NCI-H2227 treated with DMSO at 0.1 percent for 48 hours (cell line): ENCODE measurements at places on chromosomes 7 and 10.

- no peak for DNase-seq
These were observed 19.8 kb downstream of the CREB5 start for GRCh38 chr7:28432105-28432504.

- DNase-seq = no peak
These were observed 45.5 kb upstream of the RHOBTB1 start for GRCh38 chr10:60989400-60989876.

GRCh38 chr10:19775296-19775695 is 40.9 kb upstream of the PLXDC2 start:
- no peak for DNase-seq

DNA sequence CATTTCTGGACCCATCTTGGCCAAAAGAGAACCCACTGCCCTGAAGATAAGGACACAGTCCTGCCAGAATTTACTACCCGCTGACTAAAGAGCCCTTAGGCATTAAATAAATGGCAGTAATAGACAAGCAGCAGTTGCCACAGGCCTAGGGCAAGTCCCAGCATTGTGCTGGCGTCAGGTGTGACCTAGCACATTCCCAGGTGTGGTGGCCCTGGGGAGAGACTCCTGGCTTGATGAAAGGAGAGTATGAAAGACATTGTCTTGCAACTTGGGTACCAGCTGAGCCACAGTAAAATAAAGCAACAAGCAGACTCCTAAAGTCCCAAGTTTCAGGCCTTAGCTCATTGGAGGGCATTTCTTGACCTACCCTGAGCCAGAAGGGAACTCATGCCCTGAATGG is 715.7 kb upstream of the SORCS1 start:
- DNase-seq = no peak

- DNase-seq = peak; percentile 9
These were observed 973 bp downstream of the CAMK1D start for GRCh38 chr10:12350167-12350872.

DNA sequence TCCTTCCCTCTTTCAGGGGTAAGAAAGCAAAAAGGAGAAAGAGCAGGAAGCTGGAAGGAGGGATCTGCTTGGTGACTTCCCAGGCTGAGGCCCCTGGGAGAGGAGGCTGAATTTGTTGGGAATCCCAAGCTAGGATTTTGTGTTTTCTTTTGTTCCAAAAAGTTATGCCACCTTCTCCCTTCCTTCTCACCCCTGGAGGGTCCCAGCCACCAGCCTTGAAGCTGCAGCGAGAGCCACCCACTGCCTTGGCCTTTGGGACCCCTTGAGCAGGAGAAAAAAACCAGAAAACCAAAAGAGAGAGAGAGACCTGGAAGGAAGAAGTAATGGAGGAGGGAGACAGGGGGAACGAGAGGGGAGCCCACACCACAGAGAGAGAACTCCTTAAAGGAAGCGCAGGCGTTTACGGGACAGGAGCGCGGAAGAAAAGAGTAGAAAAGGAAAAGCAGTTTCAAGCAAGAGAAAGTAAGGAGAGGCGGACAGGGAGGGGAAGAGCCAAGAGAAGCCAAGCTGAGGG is 7.2 kb downstream of the VAX1 start:
- no peak for DNase-seq

DNA sequence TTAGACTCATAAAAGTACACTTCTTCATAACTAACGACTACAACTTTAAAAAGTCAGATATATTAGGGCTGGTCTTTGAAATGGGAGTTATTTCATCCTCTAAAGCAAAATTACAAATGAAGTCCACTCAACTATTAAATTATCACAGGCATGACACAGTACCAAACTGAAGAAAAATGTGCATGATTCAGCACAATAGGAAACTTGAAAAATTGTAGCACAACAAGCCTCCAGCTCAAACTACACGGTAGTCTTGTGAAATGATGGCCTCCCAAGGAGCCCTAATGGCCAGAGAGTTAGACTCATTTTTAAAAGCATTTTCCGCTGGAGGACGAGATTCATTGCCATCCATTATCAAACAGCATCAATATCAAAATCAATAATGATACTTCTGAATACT is 76.4 kb downstream of the MAGI2 start:
- DNase-seq = no peak

DNA sequence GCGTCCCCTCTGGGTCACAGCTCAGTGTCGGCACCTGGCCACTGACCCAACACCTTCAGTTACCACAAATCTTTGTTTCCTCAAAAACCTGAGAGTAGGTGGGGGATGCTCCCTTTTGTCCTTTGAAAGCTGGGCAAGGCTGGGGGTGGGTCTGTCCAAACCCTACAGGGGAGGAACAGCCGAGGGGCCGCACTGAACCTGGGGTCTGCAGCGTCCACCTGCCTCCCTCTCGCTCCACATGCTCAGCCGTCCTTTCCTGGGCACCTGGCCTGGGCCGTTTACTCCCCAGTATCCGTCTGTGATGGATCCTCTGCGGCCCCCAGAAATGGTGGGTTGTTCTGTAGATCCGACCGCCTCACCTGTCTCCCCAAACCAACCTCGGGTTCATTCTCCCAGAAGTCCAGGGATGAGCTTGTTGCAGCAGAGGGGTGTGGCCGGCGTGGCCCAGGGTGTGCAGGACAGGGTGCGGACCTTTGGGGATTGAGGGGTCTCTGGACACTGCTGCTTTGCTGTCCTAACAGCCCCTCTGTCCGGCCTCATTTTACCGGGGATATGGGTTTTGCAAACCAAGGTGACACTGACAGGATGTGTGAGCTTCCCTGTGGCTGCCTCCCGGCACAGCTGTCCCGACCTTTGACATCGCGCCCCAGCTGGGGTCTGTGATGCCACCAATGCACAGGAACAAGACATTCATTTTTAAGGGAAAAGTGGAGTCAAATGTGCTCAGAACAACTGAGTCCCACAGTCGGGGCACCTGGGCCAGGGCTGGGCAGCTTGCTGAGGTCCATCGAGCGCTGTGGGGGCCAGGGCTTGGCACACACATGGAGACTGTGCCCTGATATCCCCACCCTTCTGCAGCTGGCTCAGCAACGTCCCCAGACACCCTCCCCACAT is 115.9 kb downstream of the VIPR2 start:
- DNase-seq = no peak

- no peak for DNase-seq
These were observed 63.3 kb downstream of the ELFN1 start for GRCh38 chr7:1733206-1733907.

DNA sequence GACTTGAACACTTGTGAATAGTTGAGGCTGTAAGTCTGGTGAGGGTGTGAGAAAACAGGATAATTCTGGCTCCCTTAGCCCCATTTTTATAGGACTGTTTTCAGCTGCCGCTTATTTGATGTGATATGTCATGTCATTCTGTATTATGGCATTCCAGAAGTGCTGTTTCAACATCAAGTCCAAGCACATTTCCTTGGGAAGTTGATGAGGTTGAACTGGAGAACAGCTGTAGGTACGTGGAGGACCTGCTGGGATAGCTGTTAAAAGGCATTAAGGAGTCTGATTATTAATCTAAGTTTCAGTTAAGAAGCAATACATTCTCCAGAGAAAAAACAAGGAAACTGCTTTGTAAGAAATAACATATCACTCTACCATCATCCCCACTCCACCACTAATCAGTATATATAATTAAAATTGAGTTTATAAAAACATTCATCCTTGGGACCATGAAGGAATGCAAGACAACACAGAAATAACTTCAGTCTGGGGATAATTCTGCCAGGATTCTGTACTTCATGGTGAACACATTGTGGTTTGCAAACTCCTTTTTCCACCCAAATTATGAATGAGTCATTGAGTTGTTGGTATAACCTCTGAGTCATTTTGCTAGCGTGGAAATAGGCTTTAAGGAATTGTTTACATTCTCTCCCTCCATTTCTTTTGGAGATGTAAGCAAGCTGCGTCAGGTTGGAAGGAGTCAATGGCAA is 39.9 kb upstream of the TMEM229A start:
- no peak for DNase-seq

DNA sequence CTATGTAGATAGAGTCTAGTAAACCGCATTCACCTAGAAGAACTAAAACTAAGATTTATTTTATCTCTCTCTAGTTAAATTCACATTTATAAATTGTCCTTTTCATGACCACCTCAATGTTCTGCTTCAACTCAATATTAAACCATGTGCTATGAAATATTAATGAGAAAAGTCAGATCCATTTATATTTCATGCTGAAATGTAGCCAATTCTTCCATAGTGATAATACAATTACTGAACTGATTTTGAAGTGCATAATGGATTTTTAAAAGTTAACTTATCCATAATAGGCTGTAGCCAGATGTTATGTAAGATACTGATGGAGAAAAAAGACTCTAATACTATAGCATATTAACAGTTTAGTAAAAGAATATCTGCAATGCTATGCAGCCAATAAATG is 479.7 kb upstream of the PCDH15 start:
- DNase-seq = no peak

DNA sequence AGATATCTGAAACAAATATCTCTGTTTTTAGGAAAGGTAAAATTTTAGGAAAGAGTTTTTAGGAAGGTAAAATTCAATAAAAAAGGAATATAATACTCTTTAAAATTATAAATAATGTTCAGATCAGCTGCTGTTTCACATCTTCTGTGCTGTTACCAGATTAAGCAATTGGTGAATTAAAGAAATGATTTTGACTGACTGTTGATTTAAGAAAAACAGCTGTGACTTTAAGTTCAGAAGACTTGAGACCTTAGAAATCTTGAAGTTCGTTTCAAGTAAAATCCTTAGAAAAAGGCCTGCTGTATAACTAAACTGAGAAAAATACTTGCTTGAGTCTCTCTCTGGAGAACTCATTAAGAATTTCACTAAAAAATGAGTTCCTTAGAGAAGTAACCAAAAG is 250.6 kb downstream of the DOCK4 start:
- no peak for DNase-seq

DNA sequence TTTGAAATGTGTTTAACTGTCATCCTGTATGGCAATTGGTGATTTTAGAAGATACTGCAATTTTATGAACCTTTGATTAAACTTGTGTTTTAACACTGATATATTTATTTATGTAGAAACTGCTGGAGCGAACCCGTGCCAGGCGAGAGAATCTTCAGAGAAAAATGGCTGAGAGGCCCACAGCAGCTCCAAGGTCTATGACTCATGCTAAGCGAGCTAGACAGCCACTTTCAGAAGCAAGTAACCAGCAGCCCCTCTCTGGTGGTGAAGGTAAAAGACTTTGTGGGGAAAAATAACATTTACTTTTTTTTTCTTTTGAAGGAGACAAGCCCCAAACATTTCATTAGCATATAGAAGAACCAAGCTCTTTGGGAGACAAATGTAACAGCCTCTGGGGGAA is 6.5 kb downstream of the ANLN start:
- DNase-seq = no peak

- no peak for DNase-seq
These were observed 38.8 kb downstream of the TMEM270 start for GRCh38 chr7:73899731-73900142.

GRCh38 chr7:45921699-45922519 is 837 bp upstream of the IGFBP3 start:
- no peak for DNase-seq

- DNase-seq = no peak
These were observed 111.3 kb upstream of the ASAH2 start for GRCh38 chr10:50362547-50363125.

- no peak for DNase-seq
These were observed 11.9 kb downstream of the TMEM120A start for GRCh38 chr7:75982306-75983064.

DNA sequence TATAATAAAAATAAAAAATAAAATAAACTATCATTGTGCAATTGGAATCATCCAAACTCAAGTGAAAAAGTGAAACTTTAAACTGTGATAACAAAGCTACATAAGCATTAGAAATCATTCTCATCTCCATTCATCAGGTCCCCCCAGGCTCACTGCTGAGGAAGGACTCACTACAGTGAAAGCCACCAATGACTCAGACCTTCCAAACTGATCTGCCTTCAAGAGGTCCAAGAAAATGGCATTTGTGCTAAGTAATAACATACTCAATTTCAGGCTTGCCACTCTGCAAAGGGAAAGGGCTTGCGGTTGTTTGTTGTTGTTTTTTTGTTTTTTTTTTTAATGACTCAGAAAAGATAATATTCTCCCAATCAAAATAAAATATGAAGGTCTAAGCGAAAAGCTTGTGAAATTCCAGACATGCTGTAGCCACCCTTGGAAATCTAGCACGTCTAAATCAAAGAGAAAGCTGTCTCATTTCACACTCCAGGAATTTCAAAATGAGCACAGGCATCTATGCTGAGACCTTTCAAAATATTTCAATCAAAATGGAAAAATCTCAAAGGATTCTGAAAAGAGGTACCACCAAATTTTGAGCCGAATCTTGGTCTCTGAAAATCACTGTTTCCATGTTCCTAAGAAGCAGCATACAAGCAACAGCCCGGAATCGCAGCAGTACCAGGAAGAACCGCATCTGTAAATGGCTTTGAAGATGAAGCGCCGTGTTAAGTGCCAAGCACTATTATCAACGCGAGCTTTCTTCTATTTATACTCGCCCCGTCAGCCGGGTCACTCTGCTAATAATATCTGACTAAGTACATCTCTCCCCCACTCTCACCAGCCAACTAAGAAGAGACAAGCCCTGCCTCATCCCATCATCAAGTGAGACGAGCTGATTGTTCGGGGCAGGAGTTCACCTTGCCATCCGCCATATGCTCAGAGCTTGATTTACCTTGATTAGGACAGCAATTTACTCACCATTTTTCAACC is 13.5 kb downstream of the SFMBT2 start:
- no peak for DNase-seq

- DNase-seq = no peak
These were observed 73.2 kb downstream of the CALD1 start for GRCh38 chr7:134852625-134853024.

- DNase-seq = no peak
These were observed 136.0 kb downstream of the GALNT17 start for GRCh38 chr7:71267734-71268469.

GRCh38 chr7:25456467-25457171 is 228.3 kb upstream of the NPVF start:
- no peak for DNase-seq

GRCh38 chr7:67900456-67900855 is 903.8 kb downstream of the TYW1 start:
- no peak for DNase-seq

GRCh38 chr7:96861-97260 is 95.5 kb upstream of the FAM20C start:
- no peak for DNase-seq

GRCh38 chr10:26725837-26726727 is 28.6 kb downstream of the PDSS1 start:
- peak; percentile 32 for DNase-seq

DNA sequence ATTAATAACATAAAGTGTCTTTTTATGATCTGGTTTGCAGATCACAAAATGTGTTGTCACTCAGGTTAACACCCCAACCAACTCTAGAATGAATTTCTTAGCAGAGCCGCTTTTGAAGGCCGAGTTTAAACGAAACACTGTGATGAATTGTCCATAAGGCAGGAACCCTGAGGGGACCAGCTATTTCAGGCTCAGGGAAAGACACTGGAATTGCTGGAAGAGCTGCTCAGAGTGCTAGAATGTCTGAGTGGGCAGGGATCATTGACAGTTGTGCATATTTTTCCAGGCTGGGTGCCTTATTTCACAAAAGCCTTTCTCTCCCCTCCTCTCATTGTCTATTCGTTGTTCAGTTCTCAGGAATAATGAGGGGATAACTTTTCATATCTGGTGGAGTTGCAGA is 68.7 kb upstream of the PRKG1 start:
- DNase-seq = no peak
